ENCODE measurements at places on chromosomes 5 and 9.

DNA sequence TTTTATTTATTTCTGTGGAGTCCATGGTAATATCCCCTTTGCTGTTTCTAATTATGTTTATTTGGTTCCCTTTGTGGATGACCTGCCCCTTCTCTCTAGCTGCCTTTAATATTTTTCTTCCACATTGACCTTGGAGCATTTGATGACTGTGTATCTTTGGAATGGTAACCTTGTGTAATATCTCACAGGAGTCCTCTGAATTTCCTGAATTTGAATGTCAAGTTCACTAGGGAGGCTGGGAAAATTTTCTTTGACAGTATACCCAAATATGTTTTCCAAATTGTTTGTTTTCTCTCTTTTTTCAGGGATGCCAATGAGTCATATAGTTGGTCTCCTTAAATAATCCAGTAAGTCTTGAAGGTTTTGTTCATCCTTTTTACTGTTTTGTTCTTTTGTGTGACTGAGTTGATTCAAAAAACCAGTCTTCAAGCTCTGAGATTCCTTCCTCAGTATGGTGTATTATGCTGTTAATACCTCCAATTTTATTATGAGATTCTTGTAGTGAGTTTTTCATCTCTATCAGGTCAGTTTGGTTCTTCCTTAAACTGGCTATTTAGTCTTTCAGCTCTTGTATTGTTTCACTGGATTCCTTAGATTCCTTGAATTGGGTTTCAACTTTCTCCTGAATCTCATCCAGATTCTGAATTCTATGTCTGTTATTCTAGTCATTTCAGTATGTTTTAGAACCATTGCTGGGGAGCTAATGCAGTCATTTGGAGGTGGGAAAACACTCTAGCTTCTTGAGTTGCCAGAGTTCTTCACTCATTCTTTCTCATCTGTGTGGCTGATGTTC lies 349.0 kb upstream of the TARS1 start:
- DNase-seq, result no peak

DNA sequence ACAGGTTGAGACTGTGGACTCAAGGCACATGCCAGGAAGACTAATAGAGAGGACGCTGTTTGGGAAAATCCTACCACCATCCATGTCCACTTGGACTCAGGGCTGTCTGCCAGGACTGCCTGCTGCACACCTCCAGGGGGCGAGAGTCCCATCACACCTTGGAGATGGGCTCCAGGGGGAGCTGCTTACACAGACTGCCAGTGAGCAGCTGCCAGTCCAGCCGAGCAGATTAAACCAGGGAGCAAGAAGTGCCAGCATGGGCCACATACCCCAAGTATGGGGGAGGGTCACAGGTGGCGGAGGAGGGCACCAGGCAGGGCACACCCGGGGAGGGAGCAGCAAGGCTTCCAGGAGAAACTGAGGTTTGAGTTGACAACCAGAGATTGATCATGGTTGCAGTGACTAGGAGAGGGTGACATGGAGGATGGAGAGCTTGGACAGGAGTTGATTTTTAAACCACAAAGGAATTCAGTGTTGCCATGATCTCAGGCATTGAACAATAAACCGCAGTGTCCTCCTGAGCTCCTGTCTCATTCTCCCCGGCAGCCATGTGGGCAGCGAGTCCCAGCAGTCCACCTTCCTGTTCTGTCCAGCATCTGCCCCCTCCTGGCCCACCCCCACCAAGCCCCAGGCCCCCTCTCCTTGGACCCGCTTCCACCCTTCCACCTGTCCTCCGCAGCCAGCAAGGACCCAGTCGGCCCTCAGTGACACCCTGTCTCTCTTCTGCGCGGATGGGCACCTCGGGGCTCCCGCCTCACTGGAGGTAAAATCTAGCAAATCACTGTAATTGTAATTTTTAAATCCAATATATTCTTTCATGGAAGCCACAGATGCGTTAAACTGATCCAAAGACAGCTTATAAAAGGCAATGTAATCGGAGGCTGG lies 3.1 kb upstream of the VAV2 start:
- peak; percentile 54 for DNase-seq

DNA sequence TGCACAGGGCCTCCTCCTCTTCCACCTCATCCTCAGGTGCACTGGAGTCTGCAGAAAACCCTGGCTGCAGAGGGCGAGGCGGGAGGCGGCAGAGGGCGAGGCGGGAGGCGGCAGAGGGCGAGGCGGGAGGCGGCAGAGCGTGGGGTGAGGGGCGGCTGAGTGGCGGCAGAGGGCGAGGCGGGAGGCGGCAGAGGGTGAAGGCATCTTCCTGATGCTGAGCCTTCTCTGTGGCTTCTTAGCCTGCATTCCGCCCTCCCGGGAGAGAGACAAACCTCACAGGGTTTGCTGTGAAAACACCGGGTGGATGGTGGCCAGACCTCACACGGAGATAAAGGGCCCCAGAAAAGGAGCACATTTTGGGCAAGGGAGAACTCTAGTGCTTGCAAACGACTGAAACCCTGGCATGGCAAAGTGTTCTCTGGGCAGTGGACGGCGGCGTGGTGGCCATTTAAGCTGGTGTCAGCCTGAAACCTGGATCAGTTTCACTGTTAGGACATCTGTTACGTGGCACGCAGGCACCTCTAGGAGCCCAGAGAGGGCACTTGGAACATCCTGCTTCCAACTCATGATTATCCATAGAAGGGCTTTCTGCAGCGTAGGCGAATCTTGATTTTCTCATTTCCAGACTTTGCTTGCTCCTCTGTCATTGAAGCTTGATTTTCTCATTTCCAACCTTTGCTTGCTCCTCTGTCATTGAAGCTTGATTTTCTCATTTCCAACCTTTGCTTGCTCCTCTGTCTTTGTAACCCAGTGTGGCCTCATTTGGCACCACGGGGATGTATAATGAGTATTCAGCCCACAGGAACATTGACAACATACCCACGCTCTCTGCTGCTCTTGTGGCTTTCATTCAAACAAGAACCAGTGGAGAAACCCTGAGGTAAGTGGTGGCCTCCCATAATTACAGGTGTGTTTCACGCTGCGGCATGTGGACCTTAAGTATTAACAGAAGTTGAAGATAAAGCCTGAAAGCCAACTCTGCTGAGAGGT lies 16.3 kb upstream of the PLEKHG4B start:
- no peak for DNase-seq

- peak; percentile 92 for DNase-seq
Observed at GRCh38 chr5:172775326-172776234, 4.6 kb upstream of the DUSP1 start.

- no peak for DNase-seq
Observed at GRCh38 chr5:76855961-76856360, 6.1 kb downstream of the S100Z start.

DNA sequence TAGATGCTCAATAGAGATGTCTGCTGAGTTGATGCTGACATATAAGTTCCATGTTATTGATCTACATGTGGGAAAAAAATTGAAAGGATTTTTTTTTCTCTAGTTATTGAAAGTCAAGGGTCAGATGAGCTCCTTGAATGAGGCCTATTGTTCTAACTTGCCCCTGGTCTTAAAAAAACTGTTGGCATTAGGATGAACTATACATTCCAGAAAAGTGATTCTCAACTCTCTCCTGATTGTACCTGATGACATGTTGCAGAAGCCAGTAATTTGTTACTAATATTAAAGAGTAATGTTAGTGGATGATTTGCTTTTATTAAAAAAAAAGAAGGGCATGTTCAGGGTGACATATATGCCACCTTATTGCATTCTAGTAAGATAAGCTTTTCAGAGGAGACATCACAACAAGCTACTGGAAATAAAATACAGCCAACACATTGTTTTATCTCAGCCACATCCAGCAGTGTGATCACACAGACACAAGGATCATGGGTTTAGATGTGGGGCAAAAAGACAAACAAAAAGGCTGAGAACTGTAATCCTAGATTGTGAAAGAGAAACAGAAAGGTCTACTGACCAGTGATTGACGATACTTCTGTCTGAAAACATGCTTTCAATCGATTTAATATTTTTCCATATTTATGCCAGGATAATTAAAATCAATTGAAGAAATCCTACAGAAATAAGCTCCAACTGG lies 1314.1 kb upstream of the C9orf72 start:
- no peak for DNase-seq

GRCh38 chr9:132931178-132931735 lies 13.2 kb downstream of the TSC1 start:
- no peak for DNase-seq

DNA sequence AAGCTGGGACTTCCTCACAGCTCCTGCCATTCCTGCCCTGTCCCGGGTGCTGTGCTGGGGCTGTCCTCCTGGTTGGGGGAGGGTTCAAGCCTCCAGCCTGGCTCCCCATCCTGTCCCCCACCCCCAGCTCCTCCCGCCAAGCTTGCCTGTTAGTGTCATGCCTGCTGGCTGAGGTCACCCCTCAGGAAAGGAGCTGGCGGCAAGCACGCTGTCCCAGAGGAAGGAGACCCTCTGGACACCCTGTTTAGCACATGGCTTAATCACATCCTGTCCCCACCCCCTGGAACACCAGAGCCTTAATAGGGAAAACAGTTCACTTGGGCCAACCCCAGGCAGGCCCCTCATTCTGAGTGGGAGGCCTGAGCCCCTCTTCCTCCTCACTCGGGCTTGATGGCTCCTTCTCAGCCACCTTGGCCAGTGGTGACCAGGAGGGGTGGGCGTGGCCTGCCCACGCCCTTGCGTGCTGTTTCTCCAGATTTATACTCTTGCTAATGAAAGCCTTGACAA lies 9.2 kb upstream of the PHYHD1 start:
- DNase-seq, result peak; percentile 78

- DNase-seq, result no peak
Observed at GRCh38 chr5:17383526-17383925, 114.5 kb upstream of the TAF11L2 start.

DNA sequence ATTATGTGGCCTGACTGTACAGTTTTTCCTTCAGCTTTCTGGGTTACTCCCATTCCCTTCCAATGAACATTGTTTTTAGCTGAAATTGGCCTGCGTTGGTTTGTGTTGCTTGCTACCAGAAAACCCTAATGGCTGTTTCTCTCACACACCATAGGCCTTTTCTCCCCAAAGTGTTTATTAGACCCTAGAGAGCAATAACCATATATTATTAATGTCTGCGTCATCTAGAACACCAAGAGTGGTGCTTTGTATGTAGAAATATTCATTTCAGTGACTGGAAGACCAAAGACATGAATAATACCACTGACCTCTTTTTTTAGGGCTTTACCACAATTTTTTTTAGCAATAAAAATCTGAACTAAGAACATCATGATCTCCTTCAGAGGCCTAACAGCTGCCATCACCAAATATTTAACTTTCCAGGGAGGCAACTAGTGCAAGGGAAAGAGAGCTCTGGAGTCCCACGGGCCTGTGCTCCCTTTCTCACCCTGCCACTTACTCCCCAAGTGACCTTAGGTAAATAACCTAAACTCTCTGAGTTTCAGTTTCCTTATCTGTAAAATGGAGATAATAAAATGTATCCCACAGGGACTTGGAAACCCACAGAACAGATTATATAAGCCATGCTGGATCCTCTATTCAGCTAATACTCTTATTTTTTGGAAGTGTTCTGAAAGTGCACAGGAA lies 201.9 kb upstream of the ISL1 start:
- no peak for DNase-seq

DNA sequence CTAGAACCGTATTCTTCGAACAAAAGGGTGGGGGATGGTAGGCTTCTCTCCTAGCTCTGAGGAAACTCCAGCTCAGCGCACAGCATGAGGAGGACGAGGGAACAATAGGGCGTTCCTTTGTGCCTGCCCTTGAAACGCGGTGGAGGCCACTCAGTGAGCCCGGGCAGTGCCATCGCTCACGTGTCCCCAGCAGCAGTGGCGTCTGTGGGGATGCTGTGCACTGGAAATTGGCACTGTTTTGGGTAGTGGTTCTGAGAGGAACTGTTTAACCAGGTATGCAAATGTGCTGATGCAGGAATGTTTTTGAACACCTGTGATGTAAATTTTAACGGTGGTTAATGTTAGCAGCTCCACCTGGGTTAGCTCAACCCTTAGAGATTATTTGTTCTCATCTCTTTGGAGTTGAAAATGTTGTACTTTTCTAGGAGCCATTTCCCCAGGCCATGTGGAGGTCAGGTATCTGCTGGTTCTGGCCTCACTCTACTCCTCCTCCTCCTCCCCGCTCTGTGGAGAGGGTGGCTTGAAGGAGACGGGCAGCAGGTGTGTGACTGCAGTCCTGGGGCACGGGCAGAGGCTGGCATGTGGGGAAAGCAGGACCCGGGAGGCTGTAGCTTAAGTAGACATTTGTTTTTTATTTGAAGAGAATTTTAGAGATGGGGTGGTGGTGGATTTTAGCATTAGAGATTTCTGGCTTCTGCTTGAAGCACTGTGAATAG lies 48.3 kb downstream of the EHMT1 start:
- DNase-seq, result peak; percentile 48

DNA sequence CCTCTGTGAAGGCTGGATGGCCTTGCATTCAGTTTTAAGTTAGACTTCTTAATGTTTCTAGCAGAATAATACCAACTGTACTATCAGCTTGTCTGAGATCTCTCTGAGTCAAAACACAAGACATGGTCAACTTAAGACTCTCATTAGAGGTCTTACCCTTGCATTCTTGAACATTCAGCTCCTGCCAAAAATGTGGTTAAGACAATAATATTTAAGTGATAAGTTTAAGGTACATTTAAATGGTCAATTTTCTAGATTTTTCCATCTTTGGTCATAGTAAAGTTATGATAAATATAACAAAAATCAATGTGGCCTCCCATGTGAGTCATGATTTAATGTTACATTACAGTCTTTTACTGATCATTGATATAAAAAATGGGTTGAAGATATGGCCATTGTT lies 75.0 kb downstream of the NR2F1 start:
- DNase-seq, result no peak

- DNase-seq, result no peak
Observed at GRCh38 chr9:18585996-18586395, 112.0 kb downstream of the ADAMTSL1 start.

DNA sequence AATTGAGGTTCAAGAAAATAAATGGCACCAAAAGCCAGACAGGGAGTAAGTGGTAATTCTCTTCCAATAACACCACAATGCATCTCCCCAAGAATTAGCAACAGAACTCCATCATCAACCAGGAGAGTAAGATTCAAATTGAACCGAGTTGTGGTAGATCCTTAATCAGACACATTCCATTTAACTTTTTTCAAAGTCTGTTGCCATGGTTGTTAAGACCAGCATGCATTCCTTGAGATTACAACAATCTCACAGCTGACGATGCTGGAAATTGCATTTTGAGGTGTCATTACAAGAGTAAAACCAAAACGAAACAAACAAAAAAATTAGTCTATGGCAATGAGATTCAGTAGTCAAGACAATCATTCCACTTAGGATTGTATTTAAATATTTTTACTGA lies 78.9 kb upstream of the ZNF462 start:
- no peak for DNase-seq

- no peak for DNase-seq
Observed at GRCh38 chr5:4907571-4907970, 232.6 kb upstream of the ADAMTS16 start.

DNA sequence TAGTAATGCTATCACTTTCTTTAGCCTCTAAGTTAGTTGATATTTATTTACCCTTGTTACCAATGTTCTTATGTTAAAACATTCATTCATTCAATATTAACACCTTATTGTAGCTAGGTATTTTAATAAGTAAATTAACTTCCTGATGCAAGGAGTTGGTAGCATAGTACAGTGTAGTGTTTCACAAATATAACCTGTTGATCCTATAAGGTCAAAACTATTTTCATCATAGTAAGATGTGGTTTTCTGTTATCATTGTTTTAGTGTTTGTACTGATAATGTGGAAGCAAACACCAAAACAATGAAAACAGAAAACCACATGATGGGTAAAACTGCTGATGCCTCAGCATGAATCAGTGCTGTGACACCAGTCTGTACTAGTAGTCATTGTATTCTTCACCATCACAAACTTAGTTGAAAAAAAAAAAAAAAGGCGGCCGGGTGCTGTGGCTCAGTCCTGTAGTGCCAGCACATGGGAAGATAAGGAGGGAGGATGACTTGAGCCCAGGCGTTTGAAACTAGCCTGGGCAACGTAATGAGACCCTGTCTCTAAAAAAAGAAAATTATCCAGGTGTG lies 36.5 kb downstream of the ZCCHC7 start:
- no peak for DNase-seq
